ENCODE measurements at places on chromosomes 2 and 18.

DNA sequence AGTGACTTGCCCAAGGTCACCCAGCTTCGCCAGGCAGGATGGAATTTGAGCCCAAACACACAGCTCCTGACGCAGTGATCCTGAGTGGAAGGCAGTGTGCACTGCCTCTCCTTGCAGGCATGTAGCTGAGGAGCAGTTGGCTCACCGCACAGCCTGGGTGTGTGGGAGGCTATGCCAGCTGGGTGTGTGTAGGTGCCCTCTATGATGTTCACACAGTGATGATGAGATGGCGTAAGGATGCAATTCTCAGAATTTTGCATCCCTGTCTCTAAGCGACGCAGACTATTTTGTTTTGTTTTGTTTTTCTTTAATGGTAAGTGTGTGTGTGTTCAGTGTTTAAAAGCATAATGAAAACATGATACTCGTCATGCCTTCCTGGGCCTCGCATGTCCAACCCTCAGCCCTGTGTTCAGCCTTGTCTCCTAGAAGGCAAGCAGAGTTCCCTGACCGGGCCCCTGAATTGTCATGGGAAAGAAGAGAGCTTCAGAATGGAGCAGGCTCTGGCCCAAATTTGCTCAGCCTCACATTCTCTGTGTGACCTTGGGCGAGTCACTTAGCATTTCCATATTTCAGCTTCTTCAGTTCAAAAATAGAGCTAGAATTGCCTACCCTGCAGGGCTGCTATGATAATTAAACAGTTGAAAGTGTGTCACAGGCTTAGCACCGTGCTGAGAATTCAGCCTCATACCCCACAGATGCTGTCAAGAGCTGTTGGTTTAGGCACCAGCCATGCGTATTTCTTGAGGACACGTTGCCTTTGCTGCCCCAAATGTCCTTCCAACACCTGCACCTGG, 603.6 kb upstream of the RAB6C start:
- DNase-seq, result no peak

GRCh38 chr2:95062242-95063085, 37.0 kb downstream of the MAL start:
- no peak for DNase-seq

- no peak for DNase-seq
These were observed 47.5 kb upstream of the NEMP2 start for GRCh38 chr2:190582019-190582418.

DNA sequence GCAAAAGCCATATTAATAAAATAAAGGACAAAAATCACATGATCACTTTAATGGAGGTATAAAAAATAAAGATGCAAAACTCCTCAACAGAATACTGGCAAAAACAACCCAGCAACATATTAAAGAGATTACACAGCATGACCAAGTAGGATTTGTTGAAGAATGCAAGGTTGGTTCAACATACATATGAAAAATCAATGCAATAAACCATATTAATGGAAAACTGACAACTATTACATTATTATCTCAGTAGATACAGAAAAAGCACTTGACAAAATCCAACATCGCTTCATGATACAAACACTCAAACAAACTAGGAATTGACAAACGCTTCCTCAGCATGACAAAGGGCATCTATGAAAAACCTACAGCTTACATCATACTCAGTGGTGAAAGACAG, 76.7 kb downstream of the CRACDL start:
- DNase-seq, result no peak

- DNase-seq, result no peak
These were observed 130.5 kb upstream of the NOSTRIN start for GRCh38 chr2:168671932-168672331.

DNA sequence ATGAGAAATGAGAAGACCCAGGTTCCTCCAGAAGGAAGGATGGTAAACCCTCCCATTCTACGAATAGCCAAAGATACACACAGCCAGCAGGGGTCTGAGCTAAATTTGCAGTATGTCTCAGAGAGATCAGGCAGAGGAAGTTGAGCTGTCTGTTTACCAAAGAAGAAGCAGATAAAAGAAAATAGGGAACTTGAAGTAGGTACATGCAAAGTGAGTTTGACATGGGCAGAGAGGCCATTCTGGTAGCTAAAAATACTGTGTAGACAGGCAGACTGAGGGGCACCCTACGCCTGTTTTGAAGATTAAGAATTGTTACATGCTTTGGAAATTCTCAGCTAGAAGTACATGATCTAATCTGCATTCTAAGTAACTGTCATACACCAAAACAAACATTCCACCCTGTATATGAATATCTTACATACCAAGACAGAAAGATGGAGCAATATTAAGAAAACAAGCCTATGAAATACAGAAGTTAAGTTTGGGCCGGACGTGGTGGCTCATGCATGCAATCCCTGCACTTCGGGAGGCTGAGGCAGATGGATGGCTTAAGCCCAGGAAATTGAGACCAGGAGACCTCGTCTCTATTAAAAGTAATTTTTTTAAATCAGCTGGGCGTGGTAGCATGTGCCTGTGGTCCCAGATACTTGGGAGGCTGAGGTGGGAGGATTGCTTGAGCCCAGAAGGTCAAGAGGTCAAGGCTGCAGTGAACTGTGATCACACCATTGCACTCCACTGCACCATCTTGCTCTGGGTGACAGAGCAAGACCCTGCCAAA, 157.9 kb downstream of the ANKRD44 start:
- no peak for DNase-seq
